ENCODE measurements at places on chromosomes 16 and 17. TPM values are rescaled to one million over a fixed set of nuclear protein-coding genes. Genes with fewer than 3 reads are reported as not detected.

MMP25 gene
- 41.2 TPM for total RNA-seq

SDR42E1 gene
- 0.05 TPM for total RNA-seq

DOC2A gene
- 16.4 TPM for total RNA-seq

GNPTG gene
- 39.1 TPM for total RNA-seq

NXPH3 gene
- 2.3 TPM for total RNA-seq

TVP23C gene
- 16.2 TPM for total RNA-seq

SMCR8 gene
- total RNA-seq = 18.0 TPM

OR3A3 gene
- not detected for total RNA-seq

TEX19 gene
- total RNA-seq = 1.4 TPM

All from WTC11 (cell line).